ENCODE measurements at places on chromosomes 3 and 15.

DNA sequence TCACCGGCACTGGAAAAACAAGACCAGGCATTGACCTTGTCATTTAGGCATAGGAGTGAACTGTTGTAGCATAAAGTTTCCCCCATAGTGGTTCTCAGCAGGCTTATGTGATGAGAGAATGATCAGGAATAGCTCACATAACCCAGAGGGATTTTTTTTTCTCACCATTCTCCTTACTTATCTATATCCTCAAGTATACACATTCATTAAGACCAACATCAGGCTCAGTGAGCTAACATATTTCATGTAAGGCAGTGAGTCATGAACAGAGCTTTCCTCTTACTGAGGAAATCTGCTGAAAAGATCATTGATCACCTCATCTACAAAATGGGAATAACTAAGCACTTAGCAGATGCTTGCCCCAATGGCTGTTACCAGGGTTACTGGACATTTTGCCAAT is 396.6 kb upstream of the TMCO5A start:
- DNase-seq = no peak

GRCh38 chr3:70000028-70000410 is 486 bp downstream of the SAMMSON start:
- DNase-seq = no peak

GRCh38 chr3:129413687-129414506 is 14.5 kb downstream of the EFCAB12 start:
- DNase-seq = no peak

DNA sequence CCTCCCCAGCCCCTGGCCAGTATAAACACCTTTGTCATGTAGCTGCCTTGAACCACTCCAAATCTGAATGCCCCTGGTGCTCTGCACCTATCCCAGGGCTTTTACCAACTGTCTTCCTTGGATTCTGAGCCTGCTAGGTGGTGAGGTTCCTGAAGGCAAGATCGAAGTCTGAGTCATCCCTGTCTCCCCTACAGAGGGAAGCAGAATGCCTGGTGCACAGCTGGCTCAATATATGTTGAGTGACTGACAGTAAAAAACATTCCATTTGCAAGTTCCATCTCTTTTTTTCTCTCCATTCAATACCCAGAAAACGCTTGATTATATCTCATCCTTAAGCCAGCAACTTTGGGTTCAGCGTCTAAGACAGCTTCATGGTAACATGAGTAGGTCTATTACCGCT is 24.7 kb downstream of the SLC24A1 start:
- DNase-seq = no peak

DNA sequence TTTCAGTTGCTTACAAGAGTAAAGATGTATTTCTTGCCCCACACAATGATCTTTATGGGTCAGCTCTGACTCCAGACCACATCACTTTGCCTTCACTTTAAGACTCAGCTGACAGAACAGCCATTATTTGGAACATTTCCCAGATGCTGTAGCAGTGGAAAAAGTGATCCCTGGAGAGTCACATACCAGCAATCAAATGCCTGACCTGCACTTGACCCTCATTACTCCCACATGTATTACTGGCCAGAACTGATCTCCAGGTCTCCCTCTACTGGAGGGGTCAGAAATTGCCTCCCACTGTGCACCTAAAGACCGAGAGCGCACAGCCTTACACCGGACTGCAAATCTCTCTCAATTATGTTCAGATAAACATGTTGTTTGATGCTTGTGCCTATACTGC is 88.6 kb upstream of the ZNF385D start:
- no peak for DNase-seq

DNA sequence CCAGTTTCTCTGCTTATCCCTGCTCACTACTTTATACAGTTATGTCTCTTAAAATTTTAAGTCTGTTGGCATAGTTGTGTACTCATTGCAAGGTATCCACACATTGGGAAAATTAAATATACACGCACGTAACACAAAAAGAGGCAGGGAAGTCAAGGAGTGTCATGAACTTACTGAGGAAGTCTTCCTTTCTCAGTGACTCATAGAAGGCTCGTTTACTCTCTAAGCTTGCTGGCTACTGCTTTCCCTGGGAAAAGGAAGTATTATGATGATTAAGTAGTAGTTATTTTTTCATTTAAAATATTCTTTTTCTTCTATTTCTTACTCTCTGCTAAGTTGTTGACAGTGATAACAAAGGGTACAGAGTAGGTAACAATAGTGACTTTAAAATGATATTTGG is 287.3 kb downstream of the UBE2E2 start:
- DNase-seq = no peak

DNA sequence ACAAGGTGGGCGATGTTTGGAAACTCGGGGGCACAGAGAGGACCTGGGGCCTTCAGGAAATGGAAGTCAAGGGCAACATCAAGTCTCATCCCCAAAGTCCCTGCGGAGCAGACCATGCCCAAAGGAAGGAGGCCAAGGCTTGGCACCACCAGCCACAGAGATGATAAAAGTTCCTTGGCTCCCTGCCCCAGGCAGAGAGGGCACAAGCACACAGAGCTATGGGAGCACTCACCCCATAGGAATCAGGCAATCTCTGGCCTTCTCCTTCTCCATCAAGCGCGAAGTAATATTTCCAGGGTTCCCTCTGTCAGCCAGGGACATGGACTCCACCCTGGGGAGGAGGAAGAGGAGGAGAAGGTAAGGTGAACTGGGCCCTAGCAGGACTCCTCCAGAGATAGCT is 7.9 kb downstream of the ACAA1 start:
- DNase-seq = no peak

- no peak for DNase-seq
These were observed 68.5 kb downstream of the PLCH1 start for GRCh38 chr3:155676252-155676981.

DNA sequence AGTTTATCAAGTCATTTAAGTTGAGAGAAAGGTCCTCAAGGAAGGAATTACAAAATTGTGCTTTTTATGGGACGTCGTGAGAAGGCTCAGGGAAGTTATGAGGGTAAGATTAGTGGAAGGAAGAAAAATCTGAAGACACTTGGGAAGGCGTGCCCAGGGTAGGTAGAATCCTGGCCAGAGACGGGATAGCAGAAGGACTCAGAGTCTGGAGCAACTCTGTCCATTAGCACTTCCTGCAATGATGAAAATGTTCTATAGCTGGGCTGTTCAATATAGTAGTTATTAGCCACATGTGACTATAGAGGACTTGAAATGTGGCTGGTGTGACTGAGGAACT is 271.0 kb upstream of the ZPLD1 start:
- no peak for DNase-seq

GRCh38 chr15:101089579-101090427 is 162.0 kb downstream of the CHSY1 start:
- DNase-seq = no peak

- no peak for DNase-seq
These were observed 24.5 kb upstream of the SSR3 start for GRCh38 chr3:156579427-156579851.

GRCh38 chr3:17808994-17809393 is 66.6 kb upstream of the TBC1D5 start:
- no peak for DNase-seq

- DNase-seq = no peak
These were observed 23.0 kb upstream of the CLDN1 start for GRCh38 chr3:190345027-190345821.

- no peak for DNase-seq
These were observed 132.1 kb upstream of the PRR20G start for GRCh38 chr3:127419641-127420553.

DNA sequence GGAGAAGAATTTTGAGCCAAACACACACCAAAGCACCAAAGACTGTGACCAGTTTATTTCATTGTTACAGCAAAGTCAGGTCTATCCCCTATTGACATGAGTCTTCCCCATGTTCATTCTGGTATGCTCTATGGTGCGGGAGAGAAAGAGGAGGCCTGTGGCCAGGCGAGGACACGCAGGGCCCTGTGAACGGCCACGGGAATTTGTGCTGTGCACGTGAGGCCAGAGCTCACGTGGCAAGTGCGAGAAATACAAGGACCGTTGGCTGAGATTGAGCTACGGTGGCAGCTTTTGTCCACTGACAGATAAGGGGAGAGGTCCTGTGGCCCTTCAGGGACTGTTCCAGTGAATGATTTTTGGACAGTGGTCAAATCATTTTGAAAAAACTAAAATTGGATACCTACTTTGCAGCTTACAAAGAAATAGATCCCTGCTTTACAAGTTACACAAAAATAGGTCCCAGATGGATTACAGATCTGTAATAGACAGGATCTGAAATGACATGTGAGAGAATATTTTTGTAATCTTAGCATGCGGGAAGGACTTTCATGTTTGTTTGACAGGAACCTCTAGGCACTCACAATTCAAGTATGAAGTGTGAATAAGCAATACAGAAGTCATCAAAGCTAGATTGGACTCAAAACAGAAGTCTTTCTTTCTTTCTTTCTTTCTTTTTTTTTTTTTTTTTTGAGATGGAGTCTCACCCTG is 9.2 kb downstream of the ZSCAN2 start:
- DNase-seq = no peak

- no peak for DNase-seq
These were observed 108.3 kb upstream of the UBE2E1 start for GRCh38 chr3:23697416-23697815.

DNA sequence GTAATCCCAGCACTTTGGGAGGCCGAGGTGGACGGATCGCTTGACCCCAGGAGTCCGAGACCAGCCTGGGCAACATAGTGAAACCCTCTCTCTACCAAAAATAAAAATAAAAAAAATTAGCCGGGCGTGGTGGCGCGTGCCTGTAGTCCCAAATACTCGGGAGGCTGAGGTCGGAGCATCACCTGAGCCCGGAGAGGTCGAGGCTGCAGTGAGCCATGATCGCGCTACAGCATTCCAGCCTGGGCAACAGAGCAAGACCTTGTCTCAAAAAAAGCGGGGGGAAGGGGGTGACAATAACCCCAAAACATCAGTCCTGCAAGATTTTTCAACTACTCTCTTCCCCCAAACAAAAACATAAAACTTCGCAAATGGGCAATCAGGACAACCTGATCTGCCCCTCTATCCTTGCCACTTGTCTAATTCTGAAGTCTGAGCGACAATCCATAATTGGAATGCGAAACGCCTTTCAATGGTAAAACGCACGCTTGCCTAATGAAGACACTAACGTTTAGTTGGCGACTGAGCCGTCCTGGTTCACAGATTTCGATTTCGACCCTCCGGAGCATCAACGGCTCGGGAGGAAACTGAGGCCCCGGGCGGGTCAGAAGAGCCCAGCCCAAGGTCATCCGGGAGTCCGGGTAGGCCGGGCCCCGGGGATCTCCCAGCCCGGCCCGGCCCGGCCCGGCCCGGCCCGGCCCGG is 868 bp downstream of the BTBD1 start:
- no peak for DNase-seq

DNA sequence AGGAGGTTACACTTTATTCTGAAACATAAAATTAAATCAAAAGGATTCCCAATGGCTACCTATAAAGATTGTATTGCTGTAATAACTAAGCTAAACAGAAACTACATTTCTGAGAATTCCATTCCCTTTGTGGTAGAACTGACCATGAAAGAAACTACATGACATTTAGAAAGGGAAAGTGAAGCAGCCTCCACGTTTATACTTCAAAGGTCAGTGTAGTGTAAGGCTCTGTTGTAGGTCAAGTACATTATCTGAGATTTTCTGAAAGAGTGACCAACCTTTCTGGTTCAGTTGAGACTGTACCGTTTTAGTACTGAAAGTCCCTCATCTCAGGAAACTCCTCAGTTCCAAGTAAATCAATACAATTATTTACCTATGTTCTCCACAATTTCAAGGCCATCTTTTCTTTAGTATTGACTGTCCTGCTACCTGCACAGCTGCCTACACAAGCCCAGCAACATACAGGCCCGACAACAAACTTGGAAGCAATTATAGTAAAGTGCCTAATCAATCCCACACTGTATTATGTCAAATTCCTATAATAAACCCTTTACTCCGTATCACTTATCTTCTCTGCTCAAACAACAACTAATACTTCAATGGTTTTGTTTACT is 343.0 kb downstream of the PLOD2 start:
- DNase-seq = no peak

DNA sequence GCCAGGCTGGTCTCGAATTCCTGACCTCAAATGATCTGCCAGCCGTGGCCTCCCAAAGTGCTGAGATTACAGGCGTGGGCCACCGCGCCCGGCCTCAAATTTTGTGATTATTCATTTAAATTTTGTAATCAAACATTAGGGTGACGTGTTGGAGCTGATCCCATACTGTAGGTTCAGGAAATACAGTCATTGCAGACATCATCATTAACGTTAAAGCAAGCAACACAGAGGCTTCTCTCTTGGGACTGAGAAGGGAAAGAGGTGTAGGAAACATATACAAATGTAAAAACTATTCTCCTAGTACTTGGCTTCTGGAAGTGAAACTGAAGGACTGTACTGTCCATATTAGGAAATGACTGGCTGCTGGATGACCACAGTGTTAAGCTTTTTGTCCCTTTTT is 11.1 kb upstream of the ARID3B start:
- no peak for DNase-seq

GRCh38 chr3:114496021-114496434 is 202.2 kb downstream of the TIGIT start:
- DNase-seq = no peak

GRCh38 chr15:88800026-88800425 is 3.2 kb upstream of the ACAN start:
- DNase-seq = no peak

Measured in stimulated activated CD8-positive, alpha-beta memory T cell treated with anti-CD3 and anti-CD28 coated beads, Interleukin-4, amount 100 ng/mL, for 24 hours (primary cell).